ENCODE measurements at places on chromosomes 5 and 9. TPM values are rescaled to one million over a fixed set of nuclear protein-coding genes. Genes with fewer than 3 reads are reported as not detected.

Gene LOX
- total RNA-seq: 85.4 TPM

Gene RELL2
- total RNA-seq: 4.0 TPM

Gene MAN1B1
- 59.0 TPM for total RNA-seq

Gene TXNDC8
- not detected for total RNA-seq

Gene RAPGEF6
- total RNA-seq: 72.6 TPM

Gene SH3GL2
- total RNA-seq: 18.0 TPM

Gene PCDHGA2
- 15.8 TPM for total RNA-seq

Gene IFNB1
- not detected for total RNA-seq

Gene NMRK1
- total RNA-seq: 28.4 TPM

Gene C9orf50
- total RNA-seq: 0.71 TPM

Gene ERGIC1
- total RNA-seq: 64.9 TPM

Gene NUTM2G
- total RNA-seq: not detected

Gene NR4A3
- 5.1 TPM for total RNA-seq

Gene ANKRD20A1
- total RNA-seq: 7.1 TPM

Gene IFNA13
- total RNA-seq: not detected

Gene AK8
- total RNA-seq: 2.1 TPM

Gene TLX3
- total RNA-seq: not detected

Gene SAXO1
- total RNA-seq: 0.05 TPM

Gene TEX48
- not detected for total RNA-seq
